ENCODE measurements at places on chromosomes 7 and 10. TPM values are rescaled to one million over a fixed set of nuclear protein-coding genes. Genes with fewer than 3 reads are reported as not detected.

C10orf88 gene
- 11.9 TPM for total RNA-seq

CRHR2 gene
- not detected for total RNA-seq

RBP4 gene
- not detected for total RNA-seq

ACSM6 gene
- total RNA-seq: not detected

VGF gene
- total RNA-seq: 249 TPM

AGR2 gene
- total RNA-seq: under 0.01 TPM

PHYHIPL gene
- total RNA-seq: not detected

CH25H gene
- total RNA-seq: 0.25 TPM

OIT3 gene
- total RNA-seq: under 0.01 TPM
